ENCODE measurements at places on chromosomes 3 and 15.

- peak; percentile 56 for DNase-seq
Observed at GRCh38 chr3:120450600-120451271, at the start of gene FSTL1. FSTL1 (minus strand) TSS chr3:120450992; CDS start chr3:120450746, 246 bp downstream.

DNA sequence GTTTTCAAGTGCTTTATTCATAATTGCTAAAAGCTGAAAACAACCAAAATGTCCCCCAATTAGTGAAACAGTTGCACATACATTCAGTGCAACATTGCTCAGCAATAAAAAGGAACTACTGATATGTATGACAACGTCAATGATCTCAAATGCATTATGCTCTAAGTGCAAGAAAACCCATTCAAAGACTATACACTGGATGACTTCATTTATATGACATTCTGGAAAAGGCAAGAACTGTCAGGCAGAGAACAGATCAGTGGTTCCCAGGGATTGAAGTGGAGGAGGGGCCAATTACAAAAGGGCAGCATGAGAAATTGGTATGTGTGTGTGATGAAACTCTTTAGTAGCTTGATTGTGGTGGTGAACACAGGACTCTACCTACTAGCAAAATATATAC lies 585.6 kb downstream of the TBL1XR1 start:
- no peak for DNase-seq

DNA sequence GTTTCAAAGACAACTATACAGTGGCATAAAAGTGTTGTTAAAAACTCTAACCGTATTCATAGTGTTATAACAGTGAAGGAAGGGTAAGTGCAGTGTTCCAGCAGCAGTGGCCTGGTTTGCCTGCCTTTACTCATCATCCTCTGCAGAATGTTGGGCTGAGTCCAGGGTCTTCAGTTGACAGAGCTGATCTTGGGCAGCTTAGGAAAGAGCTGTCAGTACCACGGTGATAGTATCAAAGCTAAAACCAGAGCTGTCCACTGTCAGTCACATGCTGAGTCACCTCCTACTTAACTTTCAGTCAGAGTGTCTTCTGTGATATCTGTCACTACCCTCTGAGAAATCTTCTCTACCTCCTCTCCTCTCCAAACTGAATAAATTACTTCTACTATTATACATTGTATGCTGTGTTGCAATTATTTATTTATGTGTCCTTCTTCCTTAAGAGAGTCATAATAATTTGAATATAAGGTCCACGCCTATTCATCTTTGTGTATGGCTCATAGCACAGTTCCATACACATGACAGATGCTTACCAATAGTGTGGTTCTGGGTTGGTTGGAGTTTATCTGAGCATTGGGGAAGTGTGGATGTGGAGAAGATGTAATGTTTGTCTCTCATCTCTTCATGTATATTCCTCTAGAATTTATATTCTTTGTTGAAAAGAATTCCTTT lies 242.1 kb downstream of the ZIC1 start:
- DNase-seq: no peak

- DNase-seq: no peak
Observed at GRCh38 chr3:169940470-169941181, 26.0 kb upstream of the SEC62 start.

DNA sequence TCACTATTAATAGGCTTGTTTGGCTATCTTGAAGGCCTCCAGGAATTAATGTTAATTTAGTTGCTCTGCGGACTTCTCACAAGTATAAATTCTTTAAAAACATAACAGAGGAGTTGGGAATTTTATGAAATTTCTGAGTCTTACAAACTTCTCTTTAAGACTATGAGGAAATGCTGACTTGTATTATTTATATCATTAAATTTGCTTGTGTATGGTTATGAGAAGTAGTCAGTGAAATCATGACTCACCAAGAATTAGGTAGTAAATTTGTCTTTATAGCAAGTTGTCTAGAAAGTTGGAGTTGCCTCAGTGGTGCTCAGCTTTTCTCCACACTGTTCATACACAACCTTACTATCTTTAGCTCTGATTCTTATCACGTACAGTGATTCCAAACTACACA lies 26.5 kb downstream of the PHLDB2 start:
- no peak for DNase-seq

- peak; percentile 56 for DNase-seq
Observed at GRCh38 chr3:42662037-42662812, 8.7 kb downstream of the ZBTB47 start.

- DNase-seq: no peak
Observed at GRCh38 chr3:131658771-131659170, 156.0 kb upstream of the MRPL3 start.

All from 8988T (cell line).